ENCODE measurements at places on chromosomes 11 and 22. TPM values are rescaled to one million over a fixed set of nuclear protein-coding genes. Genes with fewer than 3 reads are reported as not detected.

The PTGDR2 gene
- 1.0 TPM for total RNA-seq

The FOLR2 gene
- 8.6 TPM for total RNA-seq

The TRPM5 gene
- not detected for total RNA-seq

GRCh38 chr11:111378861-111379601 is at the start of gene POU2AF1:
TSS of gene POU2AF1 (minus strand) at chr11:111379275. CDS start at chr11:111379177, 98 bp downstream.
- DNase-seq = no peak

DNA sequence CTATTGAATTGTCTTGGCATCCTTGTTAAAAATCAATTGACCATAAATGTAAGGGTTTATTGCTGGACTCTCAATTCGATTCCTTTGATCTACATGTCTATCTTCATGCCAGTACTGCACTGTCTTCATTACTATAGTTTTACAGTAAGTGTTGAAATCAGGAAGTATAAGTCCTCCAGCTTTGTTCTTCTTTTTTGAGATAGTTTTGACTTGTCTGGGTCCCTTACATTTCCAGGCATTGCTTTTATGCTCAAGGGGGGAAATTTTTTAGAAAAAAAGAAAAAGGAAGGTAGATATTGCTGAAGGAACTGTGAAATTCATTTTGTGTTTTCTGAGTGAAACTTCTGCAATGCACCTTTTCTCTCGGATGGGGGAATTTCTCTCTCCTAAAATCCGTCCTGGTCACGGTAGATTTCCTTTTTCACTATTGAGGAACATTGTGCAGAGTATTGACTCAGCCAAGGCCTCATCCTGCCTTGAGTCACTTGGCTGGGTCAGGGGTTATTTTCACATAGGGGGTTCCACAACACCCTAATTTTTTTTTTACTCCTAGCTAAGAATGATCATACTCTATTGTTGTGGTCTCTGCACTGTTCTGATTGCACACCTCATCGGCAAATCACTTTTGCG is 2.8 kb upstream of the ACER3 start:
- no peak for DNase-seq

DNA sequence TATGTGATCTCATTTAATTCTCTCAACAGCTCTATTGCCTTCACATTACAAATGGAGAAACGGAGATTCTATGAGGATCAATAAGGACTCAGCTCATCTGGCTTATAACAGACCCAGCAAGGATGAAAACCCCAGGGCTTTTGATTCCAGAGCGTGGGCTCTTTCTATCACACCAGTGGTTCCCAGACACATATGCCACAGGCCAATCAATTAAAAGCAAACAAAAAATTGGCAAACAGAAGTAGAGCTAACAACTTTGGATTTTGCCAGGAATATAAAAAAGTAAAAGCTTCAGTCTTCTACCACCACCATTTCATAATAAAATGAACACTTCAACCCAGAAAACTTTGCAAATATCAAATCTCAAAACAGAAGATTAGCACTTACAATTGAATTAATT is 71.1 kb upstream of the FAT3 start:
- DNase-seq = no peak

DNA sequence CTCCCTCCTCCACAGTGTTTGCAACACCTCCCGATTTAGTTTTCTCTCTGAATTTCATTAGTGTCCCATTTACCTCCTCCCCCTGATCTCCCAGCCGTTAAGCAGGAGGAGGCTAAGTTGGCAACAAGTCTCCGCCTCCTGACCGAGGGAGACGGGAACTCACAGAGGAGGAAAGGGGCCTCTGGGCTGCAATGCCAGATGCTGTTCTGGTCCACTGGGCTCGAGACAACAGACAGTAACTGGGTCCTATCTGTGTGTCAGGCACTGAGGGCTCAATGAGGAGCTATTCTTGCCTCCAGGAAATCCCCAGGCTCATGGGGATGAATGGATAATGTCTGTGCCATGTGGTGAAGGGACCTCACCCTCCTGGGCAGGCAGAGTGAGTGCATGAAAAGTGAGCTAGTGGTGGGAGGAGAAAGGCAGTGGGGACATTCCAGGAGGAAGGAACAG is 228.1 kb downstream of the TENM4 start:
- DNase-seq = no peak

DNA sequence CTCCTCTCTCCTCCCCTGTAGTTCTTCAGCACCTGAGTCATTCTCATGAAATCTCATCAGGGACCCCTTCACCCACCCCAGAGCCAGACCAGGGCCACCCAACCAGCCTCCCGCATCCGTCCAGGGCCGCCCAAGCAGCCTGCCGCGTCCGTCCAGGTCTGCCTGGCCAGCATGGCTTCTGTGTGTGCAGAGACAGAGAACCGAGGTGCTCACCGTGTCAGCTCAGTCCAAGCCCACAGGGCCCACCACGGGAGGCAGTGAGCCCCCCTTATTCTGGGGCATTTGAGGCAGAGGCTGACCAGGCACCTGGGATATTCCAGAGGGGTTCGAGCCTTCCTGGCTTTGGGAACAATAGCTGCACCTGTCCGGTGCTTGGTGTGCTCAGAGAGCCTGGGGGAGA is 1117.3 kb downstream of the BRD1 start:
- DNase-seq = no peak

The KLHL35 gene
- total RNA-seq = 0.34 TPM

DNA sequence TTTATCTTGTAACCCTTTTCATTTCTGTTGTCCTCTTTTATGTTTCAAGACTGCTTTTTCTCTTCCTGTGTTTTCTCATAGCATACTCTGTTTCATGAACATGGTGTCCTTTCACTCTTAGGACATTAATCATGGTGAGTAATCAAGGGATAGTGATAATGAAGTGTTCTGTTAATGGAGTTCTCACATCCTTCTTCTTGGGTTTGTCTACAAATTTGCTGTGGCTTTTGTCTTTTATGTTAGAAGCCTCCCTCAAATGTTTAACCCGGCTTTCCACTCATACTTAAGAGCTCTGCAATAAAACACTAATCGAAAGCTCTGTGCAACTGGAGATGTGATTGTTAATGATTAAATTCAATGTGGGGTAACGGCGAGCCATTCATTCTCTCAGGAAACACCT is 593.6 kb downstream of the NELL1 start:
- DNase-seq = no peak

The MGAT3 gene
- total RNA-seq = 2.0 TPM

GRCh38 chr22:47854680-47855079 is 1092.2 kb downstream of the TBC1D22A start:
- no peak for DNase-seq

The MMP27 gene
- total RNA-seq = not detected

DNA sequence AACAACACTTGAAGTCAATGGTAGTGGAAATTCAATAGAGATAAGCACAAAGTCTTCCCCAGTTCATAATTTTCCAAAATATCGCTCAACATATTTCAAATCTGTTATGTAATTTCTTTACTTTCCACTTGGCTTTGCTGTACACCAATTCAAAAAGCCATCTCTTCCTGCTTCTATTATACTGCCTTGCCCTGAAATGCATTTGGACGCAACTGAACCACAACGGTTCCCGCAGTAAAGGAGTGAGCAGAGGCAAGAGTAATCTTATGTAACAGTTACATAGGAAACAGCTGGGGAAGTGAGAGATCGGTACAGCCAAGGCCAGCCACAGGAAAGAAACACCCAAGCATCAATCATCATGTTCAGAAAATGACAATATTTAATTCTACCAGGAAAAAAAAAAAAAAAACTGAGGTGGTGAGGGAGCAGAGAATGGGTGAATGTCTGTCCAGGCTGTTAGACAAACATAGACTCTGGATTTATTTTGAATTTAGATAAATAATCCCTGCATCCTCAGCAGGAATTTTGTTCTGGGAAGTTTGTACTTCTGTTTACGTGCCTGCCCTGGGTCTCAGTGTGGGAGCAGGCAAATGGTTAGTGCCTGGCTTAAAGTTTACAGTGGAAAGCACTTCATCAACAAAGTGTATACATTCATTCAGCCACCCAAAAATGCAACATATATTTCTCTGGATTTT is 392.2 kb downstream of the ETS1 start:
- no peak for DNase-seq

GRCh38 chr11:100709233-100709957 is 22.3 kb downstream of the ARHGAP42 start:
- no peak for DNase-seq

GRCh38 chr11:1071571-1072115 is 3.0 kb upstream of the MUC2 start:
- DNase-seq = no peak

GRCh38 chr22:49736538-49736937 is 91.1 kb downstream of the BRD1 start:
- no peak for DNase-seq

All from psoas muscle (tissue), 8 donors.